ENCODE measurements at places on chromosomes 5 and 9.

DNA sequence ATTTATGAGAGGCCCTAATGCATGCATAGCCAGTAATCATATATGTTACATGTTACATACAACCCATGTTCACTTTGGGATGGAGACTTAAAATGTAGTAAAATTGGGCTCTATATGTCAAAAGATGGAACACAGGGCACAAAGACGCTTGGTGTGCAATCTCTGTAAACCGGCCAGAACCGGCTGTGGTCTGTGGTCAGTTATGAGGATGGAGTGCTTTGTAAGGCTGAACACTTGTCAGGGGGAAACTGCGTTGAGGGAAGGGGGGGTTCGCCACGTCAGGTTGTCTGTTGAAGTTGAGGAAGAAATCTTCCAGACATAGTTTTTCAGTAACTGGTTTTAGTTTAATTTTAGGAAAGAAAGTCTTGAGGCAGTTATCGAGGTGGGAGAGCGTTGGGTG lies 2.7 kb upstream of the CKMT2 start:
- DNase-seq, result no peak

GRCh38 chr5:150641006-150641570 lies 628 bp downstream of the SYNPO start:
- no peak for DNase-seq

GRCh38 chr5:55969956-55970355 lies 24.8 kb downstream of the IL6ST start:
- no peak for DNase-seq

GRCh38 chr9:112332674-112332976 lies 794 bp downstream of the PTBP3 start:
- no peak for DNase-seq

GRCh38 chr9:121350993-121351561 lies 19.0 kb downstream of the STOM start:
- DNase-seq, result peak; percentile 98

DNA sequence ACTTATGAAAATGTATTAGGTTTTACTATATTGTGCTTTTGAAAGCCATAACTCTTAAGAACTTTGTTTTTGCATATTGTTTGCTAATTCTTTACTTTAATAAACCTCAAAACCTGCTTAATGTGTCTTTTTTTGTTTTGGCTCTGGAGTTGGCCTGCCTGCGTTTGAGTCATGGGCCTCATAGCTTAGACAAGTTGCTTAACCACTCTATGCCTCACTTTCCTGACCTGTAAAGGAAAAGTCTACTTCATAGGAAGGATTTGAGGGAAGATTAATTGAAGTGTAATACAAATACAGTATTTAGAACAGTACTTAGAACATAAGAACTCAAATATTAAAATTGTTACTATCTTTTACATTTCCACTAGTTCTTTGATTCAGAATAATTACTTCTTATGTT lies 10.3 kb downstream of the SMIM32 start:
- no peak for DNase-seq

- DNase-seq, result peak; percentile 62
These were observed 225.0 kb upstream of the ANKRD55 start for GRCh38 chr5:56457887-56458812.

DNA sequence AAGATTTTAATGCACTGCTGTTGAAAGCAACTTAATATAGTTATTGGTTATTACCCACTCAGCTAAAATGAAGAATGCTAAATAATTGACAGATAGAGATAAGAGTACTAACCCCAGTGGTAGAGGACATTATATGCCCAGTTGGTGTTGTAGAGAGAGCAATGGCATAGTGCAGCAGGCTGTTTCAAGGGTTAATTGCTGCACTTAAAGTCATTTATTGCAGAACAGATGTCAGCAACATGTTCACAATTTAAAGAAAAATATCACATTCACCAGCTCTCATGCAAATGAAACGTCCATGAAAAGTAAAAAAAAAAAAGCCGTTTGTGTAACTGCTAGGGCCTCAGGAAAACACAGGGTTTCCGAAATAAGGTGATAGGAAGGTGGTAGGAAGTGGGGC lies 254.6 kb downstream of the MTRR start:
- DNase-seq, result no peak

DNA sequence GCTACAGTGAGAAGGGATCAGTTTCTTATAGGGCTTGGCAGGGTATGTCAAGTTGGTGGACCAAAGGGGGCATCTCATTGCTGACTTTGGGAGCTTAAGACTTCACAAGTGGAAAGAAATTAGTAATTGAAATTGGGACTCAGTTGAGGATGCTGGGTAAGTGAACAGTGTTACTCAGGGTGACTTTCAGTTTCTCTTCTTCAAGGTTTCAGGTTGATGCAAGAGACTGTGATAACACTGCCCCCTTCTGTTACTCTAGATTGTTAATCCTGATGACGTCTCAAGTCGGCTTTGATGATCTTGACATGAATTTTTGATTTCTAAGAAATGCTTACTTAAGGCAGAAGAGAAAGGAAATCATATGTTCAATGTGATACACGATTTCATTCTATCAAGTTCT lies 21.3 kb downstream of the KCTD16 start:
- DNase-seq, result peak; percentile 74

DNA sequence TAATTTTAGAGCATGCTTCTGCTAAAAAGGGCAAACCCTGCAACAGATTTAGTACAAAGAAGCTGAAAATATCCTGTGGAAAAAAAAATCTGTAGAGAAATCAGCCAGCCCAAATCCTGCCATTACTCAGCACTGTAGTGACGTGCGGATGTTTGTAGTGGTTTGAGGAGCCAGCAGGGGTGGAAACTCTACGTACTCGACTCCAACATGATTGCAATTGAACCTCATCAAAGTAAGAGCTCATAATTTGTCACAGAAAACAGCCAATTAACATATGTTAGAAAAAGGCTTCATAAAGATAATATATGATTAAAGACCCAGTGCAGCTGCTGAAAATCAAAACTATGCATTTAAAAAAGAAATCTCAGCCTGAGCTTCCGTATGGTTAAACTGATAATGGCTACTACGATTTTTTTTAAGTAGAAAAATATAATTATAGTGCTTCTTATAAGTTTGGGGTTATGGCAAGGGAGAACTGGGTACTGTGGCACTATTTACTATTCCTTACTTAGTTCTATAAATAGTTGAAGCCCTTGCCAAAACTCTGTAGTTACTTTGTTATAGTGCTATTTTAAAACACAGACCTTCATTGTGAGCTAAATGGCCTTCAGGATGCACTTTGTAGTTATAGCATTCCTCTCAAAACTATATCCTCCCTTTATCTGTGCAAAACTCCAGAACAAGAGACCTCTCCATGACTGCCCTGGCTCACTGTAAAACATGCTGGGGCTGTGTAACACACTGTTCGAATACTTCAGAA lies 49.4 kb downstream of the MEF2C start:
- no peak for DNase-seq

GRCh38 chr5:61123145-61123544 lies 39.1 kb downstream of the SMIM15 start:
- no peak for DNase-seq

- no peak for DNase-seq
These were observed 328.6 kb downstream of the ENC1 start for GRCh38 chr5:74311961-74312360.

DNA sequence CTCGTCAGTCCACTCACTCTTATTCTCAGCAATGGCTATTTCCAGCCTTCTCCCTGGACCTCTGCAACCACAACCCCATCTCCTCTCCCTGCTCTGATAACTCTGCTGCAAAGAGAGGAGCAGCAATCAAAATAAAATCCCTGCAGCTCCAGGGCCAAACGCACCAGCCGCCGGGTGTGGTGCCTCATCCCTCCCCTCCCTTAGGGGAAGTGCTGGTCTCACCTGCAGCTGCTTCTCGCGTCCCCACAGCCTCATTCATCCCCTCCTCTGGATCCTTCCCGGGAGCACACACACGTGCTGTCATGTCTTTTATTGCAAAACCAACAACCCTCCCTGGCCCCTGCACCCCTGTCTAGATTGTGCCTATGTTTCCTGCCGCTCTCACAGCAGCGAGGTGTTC lies 77.8 kb downstream of the TENT4A start:
- no peak for DNase-seq

DNA sequence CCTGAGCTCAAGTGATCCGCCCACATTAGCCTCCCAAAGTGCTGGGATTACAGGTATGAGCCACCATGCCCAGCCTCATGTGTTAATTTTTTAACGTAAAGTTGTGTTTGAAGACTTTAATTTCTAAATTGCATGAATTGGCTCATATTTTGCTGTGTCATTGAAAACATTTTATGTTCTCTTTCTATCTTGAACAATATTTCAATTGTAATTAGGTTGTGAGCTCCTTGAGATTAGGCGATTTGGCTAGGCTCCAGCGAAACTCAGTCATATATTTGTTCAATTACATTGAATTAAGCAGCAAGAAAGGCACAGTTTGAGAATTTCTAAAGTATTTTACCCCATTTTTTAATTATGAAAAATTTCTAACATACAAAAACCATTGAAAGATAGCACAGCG lies 34.0 kb downstream of the GAPVD1 start:
- peak; percentile 66 for DNase-seq

DNA sequence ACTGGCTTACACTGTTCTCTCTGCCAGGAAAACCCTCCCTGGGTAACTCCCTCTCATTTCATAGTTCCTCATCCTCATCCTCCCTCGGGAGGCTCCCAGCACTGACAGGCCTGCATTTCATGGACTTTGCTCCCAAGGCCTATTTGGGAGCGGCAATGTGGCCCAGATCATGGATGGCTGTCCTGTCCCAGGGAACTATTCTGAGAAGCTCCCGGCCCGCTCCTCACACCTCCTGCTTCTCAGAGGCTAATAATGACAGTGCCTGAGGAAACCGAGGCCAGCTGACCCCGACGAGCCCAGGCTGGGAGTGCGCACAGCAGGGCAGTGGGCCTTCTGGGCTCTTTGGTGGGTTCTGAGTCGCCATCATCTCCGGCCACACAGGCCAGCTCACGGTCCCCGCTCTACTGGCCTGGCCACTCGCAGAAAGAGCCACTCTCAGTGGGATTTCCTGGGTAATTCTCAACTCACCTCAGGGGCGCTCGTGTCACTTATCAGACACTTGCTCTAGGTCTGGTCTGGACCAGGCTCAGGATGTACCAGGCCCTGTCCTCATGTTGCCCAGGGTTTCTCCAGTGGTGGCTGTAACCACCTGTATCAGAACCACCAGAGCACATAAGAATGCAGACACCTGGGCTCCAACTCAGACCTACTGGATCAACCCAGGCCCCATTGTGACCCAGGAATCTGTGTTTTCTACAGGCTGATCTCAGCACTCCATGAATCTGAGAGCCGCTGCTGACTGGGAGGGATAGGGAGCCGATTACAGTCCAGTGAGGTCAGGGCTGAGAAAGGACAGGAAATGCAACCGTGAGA lies 2.0 kb upstream of the DOLPP1 start:
- no peak for DNase-seq

Data from hematopoietic multipotent progenitor cell treated with erythropoietin and hydrocortisone succinate and interleukin-3 and kit ligand, for 8 days (in vitro differentiated cells).